ENCODE measurements at places on chromosomes 2 and 18.

DNA sequence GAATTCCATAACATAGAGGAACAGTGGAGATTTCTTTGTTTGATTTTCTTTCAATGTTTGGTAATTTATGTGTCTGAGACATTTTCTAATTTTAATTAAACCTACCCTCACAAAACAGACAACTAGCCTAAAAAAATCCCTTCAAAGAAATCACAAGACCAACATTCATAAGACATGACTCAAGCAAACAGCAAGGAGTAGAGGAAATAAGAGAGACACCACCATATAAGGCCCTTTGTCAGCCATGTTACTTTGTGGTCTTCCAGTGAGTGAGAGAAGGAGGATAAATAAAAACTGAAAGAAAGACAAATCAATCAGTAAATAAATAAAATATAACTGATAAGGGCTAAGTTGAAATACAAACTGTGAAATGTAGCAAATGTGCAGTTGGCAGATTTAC is 830.8 kb upstream of the SLC39A10 start:
- no peak for DNase-seq

DNA sequence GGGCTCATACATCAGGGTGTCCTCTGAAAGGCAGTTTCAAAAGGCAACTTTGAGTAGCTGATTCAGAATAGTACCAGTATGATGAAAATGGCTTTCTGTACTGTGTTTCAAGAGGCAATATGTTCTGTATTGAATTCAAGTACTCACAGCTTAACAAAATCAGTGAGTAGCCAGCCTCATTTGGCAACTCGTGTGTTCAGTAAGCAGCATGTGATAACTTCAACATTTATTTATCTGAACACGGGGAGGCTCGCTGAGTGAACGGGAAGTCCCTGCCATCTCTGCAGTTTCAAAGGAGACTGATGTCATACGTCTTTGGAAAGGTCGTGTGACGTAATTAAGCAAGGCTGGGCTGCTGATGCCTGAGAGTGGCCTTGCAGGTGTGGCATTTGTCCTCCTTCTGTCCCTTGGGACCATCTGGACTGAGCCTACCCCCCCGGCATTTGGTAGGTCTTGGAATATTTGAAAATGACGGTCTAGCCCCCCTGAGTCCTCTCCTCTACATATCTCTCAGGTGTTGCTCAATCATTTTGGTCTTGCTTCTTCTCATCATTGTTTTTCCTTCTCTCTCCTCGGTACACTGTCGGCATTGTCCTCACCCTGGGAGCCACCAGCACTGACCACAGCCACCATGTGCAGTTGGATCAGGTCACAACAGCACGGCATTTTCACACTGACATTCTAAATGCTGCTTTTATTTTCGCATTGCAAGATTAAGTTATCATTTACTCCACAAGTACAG is 62.8 kb downstream of the SMIM21 start:
- no peak for DNase-seq

GRCh38 chr2:118251427-118251826 is 163.2 kb downstream of the INSIG2 start:
- DNase-seq, result no peak

DNA sequence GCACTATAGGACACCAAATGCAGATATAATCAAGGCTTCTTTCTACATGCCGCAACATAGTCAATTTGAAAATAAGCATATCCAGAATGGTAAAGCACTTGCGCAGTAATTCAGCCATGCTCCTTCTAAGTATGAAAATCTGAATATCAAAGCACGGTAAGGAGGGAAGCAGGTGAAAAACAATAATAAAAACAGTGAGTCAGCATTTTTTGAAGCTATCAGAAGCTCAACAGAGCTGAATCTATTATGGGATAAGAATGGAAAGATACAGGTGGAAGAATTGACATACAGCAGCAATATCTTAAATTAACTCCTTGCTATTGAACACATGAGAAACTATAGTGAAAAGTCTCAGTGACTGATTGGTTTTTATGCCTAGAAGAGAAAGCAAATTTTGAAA is 266.3 kb downstream of the NRXN1 start:
- DNase-seq, result no peak

GRCh38 chr2:74290466-74291217 is 52.6 kb downstream of the SLC4A5 start:
- peak; percentile 31 for DNase-seq

GRCh38 chr2:236935083-236935482 is 150.6 kb upstream of the COPS8 start:
- no peak for DNase-seq

DNA sequence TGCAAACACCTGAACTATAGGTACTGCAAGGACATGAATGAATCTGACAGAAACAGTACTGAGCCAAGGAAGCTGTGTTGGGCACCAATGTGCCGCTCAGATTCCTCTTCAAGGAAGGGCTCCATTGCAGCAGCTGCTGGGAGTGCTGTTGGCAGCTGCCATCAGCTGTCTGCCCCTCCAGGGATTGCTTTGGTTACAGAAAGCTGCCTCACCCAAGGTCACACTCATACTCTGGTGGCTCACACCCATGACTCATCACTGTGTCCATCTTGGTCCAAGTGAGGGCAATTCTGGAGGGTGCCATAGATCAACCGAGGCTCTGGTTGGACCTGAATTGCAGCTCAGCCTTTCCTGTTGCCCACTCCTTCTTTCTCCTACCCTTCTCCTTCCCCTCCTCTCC is 24.4 kb upstream of the TRPM8 start:
- DNase-seq, result no peak

Measured in small intestine (tissue), 16 donors.